ENCODE measurements at places on chromosomes 4 and X.

DNA sequence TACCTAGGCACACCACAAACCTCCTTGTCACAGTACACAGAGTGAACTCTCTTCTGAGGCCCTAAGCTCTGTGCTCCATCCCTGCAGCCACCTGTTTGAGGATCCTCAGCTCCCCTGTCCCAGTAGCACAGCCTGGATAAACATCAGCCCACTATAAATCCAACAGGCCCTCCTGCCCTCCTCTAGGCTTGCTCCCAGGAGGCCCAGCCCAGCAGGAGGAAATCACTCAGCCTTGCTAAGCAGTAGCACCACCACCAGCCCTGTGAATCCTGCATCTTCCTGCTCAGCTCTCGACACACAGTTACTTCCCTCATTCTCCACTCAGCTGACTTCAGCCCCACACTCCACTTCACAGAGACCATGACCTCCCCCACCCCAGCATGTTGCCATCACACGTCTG, 273.9 kb downstream of the BCOR start:
- no peak for DNase-seq

DNA sequence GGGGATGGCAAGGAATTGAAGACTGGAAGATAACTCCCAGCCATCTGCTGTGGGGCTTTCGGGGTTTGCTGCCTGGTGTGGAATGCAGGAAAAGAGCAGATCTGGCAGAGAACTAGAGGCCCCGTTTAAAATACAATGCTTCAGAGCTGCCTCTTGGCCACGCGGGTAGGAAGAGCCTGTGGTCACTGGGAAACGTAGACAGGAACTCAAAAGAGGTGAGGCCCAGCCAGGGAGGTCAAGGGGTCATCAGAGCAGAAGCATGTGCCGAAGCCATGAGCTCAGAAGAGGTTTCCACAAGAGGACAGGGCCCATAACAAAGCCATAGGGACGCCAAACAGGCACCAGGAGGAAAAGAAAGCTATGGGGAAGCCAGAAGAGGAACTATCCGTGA, 14.5 kb upstream of the STS start:
- DNase-seq = no peak

GRCh38 chrX:104565791-104566680, at the start of gene IL1RAPL2:
Gene IL1RAPL2 (plus strand): TSS chrX:104566199.
- peak; percentile 43 for DNase-seq

DNA sequence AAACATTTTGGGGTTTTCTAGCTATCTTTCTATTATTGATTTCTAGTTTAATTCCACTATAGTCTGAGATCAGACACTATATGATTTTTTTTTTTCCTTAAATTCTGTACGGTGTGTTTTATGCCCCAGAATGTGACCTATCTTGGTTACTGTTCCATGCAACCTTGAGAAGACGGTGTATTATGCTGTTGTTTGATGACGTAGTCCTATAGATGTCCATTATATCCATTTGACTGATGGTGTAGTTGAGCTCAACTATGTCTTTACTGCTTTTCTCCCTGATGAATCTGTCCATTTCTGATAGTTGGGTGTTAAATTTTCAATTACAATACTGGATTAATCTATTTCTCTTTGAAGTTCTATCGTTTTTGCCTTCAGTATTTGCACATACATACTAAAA, 212.5 kb downstream of the NDST4 start:
- DNase-seq = no peak

DNA sequence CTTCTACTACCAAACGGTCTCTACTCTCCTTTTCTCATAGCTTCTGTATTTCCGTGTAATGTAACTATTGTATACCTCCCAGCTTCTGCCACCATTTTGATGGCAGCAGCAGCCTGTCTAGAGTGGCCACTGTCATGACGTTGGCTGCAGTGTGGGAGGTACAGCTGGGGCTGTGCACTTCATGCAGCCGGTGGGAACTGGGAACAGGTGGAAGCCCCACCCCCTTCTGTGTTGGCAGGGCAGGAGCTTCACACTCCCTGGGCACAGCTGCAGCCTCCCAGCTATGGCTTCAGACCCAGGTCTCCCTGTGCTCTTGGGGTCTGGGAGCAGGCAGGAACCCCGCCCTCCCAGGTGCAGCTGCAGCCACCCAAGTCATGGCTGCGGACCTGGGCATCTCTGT, 49.8 kb upstream of the SEC24B start:
- no peak for DNase-seq

- peak; percentile 17 for DNase-seq
These were observed 79.8 kb upstream of the GPM6A start for GRCh38 chr4:175891851-175892250.

GRCh38 chr4:10079912-10080588, 36.5 kb downstream of the WDR1 start:
- no peak for DNase-seq

- no peak for DNase-seq
These were observed 20.2 kb downstream of the CYP2U1 start for GRCh38 chr4:107951551-107951950.

GRCh38 chr4:45693746-45694145, 430.1 kb downstream of the GABRG1 start:
- DNase-seq = no peak

GRCh38 chr4:101115887-101116286, 231.4 kb downstream of the PPP3CA start:
- no peak for DNase-seq

DNA sequence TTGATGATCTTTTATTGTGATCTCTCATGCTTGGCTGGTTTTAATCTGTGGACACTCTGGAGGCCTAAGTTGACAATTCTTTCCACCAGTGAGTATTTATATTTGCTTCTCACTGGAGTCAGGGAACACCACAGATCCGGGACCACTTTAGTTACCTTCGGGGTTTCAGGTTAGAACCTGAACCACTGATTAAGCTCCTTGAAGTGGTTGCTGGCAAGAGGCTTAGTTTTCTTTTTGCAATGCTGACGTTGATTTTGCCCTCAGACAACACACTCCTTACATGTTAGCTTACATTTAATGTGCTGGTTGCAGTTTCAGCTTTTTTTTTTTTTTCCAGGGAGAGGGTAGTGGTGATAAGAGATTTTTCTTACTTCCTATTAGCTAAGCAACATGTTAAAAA, 10.5 kb upstream of the ZNF330 start:
- no peak for DNase-seq

GRCh38 chr4:3710451-3711182, 55.6 kb upstream of the ADRA2C start:
- DNase-seq = no peak

- DNase-seq = no peak
These were observed 83.1 kb upstream of the IGFBP7 start for GRCh38 chr4:57193209-57193810.

- DNase-seq = peak; percentile 23
These were observed 564 bp downstream of the PGK1 start for GRCh38 chrX:78104447-78105176.

DNA sequence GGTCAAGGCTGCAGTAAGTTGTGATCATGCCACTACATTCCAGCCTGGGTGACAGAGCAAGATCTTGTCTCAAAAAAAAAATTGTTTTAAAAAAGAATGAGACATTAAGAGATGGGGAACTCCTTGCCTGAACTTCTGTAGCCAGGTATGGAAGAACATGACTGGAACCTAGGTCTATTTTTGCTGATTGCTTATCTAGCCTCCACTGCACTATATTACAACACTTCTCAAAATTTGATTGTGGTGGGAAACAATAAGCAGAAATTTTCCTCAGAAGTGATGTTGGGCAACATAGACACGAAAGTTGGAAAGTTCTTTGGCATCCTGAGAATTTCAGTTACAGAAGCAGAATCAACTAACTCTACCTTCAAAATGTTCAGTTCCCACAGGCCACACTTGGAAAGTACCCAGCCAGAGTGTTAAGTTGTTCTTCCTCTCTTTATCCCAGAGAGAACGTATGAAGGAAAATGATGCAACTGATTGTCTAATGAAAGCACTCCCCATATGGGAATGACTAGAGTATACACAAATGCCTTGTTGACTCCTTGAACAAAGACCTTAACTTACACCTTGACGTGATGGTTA, 50.0 kb downstream of the LUZP4 start:
- no peak for DNase-seq

GRCh38 chr4:116866106-116866505, 219.3 kb downstream of the TRAM1L1 start:
- DNase-seq = no peak

DNA sequence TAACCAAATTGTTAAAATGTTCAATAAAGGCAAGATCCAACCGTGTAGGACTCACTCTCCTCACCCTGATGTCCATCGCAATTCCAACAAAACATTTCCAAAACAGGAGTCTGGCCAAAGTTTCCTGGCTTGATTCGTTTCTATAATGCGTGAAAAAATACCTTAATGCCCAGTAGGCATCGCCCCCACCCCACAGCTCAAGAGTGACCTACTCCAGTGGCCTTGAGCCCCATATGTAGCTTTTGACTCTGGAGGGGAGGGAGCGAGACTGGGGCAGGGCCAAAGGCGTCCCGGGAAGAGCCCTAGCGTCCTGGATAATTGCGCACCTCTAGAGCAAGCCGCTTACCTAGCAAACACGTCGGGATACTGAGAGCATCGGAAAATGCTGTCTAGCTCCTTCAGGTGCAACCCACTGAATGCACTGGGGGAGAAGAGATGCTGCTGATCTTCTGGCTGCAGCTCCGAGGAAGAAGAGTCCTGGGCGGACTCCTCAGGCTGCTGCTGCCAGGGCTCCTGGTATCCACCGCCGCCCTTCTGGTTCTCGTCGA, 55.6 kb upstream of the NKAP start:
- DNase-seq = no peak

- no peak for DNase-seq
These were observed 23.4 kb upstream of the MSX1 start for GRCh38 chr4:4836044-4836443.

DNA sequence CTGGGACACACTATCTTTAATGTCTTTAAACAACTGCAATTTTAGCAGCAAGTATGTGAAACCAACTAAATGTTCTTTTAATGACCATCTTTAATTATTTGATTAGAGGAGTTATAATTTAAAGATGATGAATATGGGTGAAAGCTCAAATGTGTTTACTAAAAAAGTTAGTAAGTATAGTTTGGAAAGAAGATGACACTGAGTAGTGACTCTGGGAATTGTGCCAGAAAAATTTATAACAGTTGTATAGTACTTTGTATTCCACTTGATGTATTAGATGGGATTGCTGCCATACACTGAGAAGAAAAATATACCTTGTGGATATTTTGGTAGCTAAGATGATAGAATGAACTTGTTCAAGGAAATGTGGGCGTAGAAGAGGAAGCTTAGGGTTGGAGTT, 19.5 kb upstream of the PACRGL start:
- no peak for DNase-seq

GRCh38 chrX:53093177-53093655, 726 bp upstream of the KANTR start:
- DNase-seq = peak; percentile 73

DNA sequence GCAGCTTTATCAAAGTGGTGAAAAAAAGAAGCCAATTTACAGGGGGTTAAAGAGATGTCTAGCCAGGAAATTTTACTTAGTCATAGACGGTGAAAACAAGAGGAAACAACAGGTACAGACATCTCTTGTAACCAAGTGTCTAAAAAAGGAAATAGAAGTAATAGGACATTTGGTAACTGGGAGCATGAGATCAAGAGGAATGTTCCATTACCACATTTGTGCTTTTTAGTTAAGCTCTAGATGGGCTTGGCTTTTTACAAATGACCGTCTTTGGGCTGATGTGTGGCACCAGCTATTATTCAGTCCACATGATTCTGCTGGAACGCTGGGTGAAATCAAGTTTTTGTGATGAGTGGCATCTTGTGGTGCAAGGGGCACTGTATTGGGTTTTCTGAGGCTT, 179.5 kb downstream of the SMIM20 start:
- DNase-seq = no peak

- no peak for DNase-seq
These were observed 218.9 kb downstream of the HS3ST1 start for GRCh38 chr4:11209826-11210225.

- no peak for DNase-seq
These were observed 478.9 kb downstream of the KCNIP4 start for GRCh38 chr4:21469438-21470300.

DNA sequence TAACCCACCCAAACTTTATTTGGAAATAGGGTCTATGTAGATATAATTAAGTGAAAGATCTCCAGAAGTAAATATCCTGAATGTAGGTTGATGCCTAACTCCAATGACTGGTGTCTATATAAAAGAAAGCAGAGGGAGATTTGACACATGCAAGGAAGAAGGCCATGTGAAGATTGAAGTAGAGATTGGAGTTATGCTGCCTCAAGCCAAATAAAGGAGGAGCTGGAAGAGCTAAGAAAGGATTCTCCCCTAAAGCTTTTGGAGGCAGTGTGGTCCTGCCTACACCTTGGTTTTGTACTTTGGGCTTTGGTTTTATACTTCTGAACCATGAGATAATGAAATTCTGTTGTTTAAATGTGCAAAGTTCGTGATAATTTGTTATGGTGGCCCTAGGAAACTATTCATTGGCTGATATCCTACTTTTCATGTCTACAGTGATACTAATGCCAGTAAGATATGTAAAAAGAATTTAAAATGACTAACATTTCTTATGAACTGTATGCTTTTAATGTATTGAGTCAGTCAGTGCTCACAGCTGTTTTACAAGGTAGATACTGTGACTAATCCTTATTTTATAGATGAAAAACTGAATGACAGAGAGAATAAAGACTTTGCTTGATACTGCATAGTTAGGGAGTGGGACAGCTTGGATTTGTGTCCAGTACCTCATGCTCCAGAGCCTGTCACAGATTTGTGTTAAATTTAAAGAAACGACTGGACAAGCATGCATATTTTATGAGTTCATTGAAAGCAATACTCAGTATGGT, 5.9 kb upstream of the RAB40AL start:
- no peak for DNase-seq

GRCh38 chr4:181578911-181579310, 664.3 kb upstream of the TENM3 start:
- DNase-seq = peak; percentile 3

- DNase-seq = peak; percentile 70
These were observed 47.2 kb downstream of the GBA3 start for GRCh38 chr4:22739968-22740367.

- DNase-seq = no peak
These were observed 803.8 kb upstream of the AMOT start for GRCh38 chrX:113644426-113644825.

DNA sequence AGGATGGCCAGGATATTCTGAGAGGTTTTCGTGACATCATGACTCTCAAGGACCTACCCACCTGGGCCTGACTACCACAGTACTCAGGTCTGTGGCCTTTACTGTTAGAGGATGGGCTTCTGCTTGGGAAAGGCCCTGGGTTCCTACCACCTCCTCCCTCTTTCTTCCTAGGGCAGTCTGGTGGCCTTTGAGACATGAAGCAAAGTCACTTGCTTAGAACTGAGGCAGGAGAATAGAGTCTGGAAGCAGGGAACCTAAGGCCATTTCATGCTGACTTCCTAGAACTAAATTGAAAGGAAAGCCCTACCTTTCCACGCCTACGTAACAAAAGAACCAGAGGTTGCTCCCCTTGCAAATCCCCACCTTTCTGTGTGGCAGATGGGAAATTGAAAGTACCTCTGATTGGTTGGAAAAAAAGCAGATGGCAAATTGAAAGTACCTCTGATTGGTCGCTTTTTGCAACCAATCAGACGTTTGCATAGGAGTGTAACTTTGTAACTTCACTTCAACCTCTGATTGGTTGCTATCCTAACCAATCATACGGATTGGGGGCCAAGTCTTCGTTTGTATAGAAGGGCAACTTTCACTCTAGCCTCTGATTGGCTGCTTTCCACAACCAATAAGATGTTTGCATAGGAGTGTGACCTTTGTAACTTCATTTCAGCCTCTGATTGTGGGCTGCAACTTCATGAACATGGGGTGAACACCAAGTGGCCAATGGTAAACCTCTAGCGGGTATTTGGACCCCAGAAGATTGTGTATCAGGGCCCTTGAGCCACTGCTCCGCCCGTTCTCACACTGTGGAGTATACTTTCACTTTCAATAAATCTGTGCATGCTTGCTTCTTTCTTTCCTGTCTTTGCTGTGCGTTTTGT, 9.9 kb upstream of the AKAP14 start:
- DNase-seq = no peak

Measured in hindlimb muscle (tissue), 1 donor.